ENCODE measurements at places on chromosomes 12 and 14.

- no peak for DNase-seq
These were observed 1092.1 kb upstream of the TMEM132C start for GRCh38 chr12:127174881-127175280.

- DNase-seq = no peak
These were observed 62.2 kb upstream of the ST8SIA1 start for GRCh38 chr12:22396735-22397134.

DNA sequence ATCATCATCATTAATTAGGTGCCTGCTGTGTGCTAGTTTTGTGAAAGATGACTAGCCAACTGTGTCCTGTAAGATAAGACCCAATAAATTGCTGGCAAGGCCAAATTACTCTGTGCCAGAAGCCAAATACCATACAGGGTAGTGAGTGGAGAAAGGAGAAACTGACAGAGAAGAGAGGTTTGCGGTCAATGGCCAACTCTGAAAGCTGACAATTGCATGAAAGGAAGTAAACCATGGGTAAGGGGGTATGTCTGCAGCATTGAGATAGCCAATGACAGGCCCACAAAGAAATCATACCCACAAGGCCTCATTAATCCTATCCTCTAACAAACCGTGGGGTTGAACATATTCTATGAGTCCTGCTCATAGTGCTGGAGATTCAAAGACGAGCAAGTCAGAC lies 236.6 kb upstream of the CCDC196 start:
- DNase-seq = no peak

DNA sequence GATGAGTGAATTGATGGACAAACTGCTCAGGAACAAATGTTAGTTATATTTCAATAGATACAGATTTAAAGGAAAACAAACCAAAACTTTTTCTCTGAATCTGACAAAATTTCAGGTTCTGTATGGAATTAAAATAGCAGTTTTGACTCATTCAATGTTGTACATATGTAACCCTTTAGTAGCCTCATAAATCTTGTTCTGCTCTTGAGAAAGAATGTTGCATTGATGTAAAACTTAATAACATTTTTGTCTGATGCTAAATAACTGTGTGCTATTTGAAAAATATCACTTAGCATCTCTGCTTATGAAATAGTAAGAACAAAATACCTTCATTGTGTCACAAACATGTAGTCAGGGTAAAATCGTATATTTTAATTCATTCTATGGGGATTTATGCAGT lies 168.9 kb upstream of the NOVA1 start:
- DNase-seq = no peak

GRCh38 chr12:84508851-84509260 lies 403.7 kb downstream of the SLC6A15 start:
- no peak for DNase-seq

GRCh38 chr14:105128059-105128458 lies 40.5 kb downstream of the JAG2 start:
- DNase-seq = no peak

Measured in stimulated activated CD4-positive, alpha-beta T cell treated with anti-CD3 and anti-CD28 coated beads, Interleukin-1b, Interleukin-23, amount 100 ng/mL, for 1 hour (primary cell).